ENCODE measurements at places on chromosomes 5 and 9.

GRCh38 chr9:106798016-106798799 lies 64.8 kb upstream of the ZNF462 start:
- no peak for DNase-seq

DNA sequence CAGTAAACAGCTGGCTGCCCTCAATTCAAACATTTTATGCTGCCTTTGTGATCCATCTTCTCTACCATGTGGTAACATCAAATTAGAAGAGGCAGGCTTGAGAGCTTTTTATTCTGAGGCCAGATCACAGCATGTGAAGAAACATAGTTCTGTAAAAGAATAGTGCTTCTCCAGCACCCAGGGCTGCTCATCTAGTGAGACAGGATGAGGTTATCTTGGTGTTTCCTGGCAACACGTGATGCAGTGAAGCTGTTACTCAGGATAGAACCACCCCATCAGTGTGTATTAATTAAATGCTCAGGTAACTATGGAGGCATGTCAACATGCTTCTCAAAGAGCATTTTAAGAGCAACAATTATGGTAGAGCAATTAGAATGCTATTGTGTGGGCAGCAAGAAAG lies 400.5 kb upstream of the ACO1 start:
- no peak for DNase-seq

- DNase-seq, result no peak
Measured at GRCh38 chr5:52870448-52870847, 82.7 kb downstream of the ITGA1 start.

- no peak for DNase-seq
Measured at GRCh38 chr9:94700445-94700844, 26.1 kb upstream of the AOPEP start.

- no peak for DNase-seq
Measured at GRCh38 chr5:99029172-99029571, 100.4 kb upstream of the CHD1 start.

DNA sequence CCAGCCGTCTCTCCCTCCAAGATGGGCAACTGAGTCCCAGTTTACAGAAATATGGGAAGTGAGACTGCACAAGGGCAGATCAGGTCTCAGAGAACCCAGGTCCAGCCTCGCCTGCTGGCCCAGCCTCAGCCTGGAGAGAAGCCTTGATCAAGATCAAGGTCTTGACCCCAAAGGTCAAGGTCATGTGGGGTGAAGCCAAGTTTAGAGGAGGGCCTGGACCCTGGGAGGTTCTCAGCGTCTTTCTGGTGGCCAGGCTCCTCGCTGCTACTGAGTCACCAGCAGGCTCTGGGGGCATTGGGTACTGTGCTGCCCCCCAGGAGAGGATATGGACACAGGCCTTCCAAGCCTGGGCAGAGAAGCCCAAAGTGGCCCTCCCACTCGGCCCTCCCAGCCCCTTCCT lies 8.8 kb downstream of the IPPK start:
- DNase-seq, result no peak

GRCh38 chr5:39177631-39177964 lies 41.8 kb downstream of the FYB1 start:
- DNase-seq, result no peak

- no peak for DNase-seq
Measured at GRCh38 chr5:73954381-73954780, 328.4 kb downstream of the ARHGEF28 start.

DNA sequence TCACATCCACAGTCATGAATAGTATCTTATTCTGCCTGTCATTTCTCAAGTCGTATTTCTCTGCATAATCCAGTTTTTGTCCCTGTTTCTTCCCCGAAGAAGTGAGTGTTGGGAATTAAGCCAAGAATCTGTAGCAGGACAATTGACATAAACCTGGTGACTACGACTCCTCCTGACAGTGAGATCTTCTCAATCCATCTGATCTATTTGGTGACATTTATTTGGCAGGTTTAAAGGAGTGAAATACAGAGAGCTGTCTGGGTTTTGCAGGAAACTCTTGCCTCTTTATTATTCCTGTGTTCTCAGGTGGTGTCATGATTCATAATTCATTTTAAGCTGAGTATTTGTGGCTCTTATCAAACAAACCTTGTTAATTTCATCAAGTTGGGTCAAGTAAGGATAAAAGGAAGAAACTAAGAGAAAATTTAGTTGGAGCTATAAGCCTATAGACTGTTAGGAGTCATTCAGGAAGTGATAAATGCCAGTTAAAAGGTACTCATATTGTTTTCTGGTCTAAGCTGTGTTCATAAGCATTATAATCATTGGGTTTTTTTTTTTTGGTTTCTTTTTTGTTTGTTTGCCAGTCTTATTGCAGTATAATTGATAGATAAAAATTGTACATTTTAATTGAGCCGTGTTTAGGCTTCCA lies 95.9 kb upstream of the PCSK1 start:
- DNase-seq, result no peak

- peak; percentile 13 for DNase-seq
Measured at GRCh38 chr5:1320436-1321344, 24.2 kb downstream of the CLPTM1L start.

DNA sequence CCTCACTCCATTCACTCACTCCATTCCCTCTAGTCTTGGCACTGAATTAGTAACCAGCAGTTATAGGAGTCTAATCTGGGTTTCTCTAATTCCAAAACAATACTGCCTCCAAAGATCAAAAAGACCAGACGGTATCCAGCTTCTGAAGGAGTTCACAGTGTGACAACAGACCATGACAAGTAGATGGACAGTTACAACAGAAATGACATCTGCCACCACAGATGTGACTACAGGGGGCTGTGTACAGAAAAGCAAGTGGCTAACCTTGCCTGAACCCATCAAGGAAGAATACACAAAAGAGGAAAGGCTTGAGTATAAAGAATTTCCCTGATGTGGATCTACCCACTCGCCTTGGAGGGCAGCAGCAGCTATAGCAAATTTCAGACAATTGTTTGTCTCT lies 112.4 kb downstream of the ACTL7B start:
- no peak for DNase-seq

- DNase-seq, result no peak
Measured at GRCh38 chr5:53011233-53011632, 22.1 kb downstream of the ITGA2 start.

DNA sequence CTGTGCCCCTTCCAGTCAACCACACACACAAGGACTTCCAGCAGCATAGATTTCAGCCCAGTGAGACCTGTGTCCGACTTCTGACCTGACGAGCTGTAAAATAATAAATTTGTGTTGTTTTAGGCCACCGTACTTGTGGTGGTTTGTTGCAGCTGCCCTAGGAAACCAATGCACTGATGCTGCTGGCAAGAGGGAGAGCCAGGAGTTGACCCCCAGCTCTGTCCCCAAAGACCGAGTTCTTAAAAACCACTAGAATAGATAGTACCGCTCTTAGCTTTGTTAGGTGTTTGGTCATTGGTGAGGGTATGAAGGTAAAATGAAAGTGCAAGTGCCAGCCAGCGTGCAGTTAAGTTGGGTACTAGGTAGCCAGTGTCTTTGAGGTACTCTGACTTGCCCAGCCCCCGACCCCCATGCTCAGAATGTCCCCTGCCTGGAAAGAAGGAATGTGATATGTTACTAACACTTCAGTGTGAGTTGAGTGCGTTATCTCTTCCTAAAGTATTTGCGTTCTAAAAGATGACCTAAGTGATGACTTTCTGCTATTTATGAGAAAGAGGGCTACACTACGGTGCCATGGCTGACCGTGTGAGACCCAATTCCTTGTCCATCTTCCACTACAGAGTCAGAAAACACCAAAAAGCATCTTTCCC lies 185.6 kb downstream of the AOPEP start:
- no peak for DNase-seq

DNA sequence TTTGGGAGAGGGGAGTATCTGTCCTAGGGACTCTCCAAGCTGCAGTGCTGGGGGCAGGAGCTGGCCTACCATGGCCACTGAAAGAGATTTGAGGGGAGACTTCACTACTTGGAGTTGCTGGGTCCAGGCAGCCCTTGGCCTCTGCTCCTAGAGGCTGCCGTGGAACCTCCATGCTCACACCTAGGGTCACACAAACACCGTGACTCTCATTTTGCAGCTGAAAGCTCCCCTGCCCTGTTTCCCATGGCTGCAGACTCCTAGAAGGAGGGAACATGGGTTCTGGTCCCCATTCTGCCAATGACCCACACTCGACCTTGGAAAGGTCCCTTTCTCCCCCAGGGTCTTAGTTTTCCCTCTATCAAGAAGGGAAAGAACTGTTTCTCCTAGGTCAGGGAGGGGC lies 147.1 kb upstream of the PPP1R26 start:
- peak; percentile 3 for DNase-seq

DNA sequence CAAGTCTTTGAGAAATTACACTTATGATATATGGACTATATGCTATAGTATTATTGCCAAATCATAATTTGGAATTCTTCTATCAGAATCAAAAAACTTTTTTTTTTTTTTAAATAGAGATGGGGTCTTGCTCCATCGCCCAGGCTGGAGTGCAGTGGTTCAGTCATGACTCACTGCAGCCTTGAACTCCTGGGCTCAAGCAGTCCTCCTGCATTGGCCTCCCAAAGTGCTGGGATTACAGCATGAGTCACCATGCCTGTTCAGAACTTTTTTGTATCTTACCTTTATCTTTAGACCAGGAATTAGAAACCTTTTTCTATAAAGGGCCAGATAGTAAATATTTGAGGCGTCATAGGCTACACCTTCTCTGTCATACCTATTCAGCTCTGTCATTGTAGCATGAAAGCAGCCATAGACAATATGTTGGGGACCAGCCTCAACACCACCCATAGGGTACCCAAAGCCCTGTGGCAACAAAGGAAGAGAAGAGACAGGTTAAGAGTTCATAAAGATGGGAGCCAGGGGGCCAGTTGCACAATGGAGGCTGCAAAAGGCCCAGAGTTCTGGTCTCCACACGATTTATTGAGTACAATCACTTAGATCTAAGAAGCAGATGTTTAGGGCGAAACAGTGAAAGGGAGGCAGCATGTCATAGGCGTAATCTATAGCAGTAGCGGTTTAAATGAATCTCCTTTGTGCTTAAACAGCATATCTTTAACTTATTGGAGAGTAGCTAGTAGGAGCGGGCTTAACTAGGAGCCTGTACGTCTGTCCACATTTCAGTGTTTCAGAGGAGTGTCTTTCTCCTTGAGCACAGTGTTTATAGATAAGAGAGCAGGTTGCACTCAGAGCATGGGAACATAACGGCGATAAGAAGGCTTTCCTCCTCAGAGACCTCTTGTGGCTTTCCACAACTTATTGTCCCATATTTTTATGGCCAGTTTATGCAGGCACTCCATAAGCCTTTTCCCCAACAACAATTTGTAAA lies 12.5 kb downstream of the ECM2 start:
- DNase-seq, result no peak

DNA sequence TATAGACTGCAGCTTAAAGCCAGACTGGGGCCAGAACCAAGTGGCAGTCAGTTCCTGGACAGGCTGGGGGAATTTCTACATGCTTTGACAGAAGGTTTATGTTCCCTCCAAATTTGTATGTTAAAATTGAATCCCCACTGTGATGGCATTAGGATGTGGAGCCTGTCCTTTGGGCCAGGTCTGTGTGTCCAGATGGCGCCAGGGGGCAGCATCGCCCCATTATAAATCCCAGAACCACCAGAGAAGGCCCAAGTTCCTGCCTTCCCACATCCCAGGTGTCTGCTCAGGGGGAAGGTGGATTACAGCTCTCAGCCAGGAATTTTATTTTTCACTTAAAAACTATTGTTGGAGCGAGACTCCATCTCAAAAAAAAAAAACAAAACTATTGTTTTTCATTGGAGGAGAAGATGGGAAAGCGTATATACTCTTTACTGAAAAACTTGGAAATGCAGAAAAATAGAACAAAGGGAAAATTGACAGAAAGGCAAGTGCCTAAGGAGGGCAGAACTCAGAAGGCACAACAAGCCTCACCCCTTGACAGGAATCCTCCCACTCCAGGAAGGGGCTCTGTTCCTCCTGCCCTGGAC lies 5.0 kb downstream of the IL3 start:
- DNase-seq, result peak; percentile 58

DNA sequence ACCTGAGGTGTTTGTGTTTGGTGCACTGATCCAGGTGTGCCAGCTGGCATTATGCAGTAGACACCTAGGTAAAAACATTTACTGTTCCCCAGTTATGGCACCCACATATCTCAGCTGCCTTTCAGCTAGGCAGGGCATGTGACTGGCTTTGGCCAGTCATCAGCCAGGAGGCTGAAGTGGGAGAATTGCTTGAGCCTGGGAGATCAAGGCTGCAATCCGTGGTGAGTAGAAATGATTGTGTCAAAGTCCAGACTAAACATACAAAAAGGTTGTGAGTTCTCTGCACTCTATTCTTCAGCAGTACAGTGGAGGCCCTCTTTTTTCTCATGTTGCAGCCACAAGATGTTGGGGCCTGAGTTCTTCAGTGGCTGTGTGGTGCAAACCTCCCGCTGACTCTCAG lies 3.2 kb upstream of the FBLL1 start:
- no peak for DNase-seq

DNA sequence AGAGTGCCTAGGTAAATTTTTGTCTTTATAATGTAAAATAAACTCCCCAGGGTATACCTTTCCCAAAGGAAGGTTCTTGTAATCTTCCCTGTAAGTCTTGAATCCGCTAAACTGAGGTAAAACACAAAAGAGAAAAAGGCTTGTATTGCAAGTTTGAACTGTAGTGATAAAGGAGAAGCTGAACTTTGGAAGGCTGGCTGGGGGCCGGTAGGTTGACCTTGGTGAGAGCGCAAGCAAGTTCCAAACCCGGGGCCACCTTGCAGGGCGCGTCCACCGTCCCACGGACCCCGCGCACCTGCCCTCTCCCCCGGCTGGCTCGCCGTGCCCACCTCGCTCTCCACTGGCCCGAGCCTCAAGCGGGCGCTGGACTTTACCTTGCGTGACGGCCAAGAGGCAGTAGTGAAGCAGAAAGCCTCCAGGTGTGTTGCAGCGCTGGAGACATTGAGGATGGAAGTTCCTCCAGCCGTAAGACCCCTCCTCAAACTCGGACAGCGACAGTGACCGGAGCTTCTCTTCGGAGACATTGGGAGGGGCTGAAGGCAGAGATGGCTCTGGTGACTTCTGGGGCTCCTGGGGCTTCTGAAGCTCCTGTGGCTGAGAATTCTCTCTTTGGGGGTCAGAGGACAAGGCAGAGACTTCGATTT lies 428 bp downstream of the SLCO4C1 start:
- DNase-seq, result no peak

- DNase-seq, result no peak
Measured at GRCh38 chr5:110012145-110012544, 322.4 kb downstream of the MAN2A1 start.

DNA sequence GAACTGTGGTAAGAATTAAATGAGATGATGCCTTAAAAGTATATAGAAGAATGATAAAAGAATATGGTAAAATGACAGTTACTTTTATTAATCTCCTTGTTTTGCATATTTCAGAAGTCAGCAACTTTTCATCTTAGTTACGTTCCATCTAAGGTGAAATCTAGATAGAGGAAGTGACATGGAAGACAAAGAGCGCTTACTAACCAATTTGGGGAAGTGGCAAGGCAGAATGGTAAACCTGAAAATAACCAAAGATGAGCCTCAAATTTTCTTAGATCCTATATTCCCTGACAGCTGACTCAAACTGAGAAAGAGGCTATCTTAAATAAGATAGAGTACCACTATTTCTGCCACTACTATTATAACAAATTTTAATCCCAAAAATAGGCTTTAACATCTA lies 52.5 kb downstream of the FGF10 start:
- DNase-seq, result no peak
